ENCODE measurements at places on chromosomes 4 and X.

DNA sequence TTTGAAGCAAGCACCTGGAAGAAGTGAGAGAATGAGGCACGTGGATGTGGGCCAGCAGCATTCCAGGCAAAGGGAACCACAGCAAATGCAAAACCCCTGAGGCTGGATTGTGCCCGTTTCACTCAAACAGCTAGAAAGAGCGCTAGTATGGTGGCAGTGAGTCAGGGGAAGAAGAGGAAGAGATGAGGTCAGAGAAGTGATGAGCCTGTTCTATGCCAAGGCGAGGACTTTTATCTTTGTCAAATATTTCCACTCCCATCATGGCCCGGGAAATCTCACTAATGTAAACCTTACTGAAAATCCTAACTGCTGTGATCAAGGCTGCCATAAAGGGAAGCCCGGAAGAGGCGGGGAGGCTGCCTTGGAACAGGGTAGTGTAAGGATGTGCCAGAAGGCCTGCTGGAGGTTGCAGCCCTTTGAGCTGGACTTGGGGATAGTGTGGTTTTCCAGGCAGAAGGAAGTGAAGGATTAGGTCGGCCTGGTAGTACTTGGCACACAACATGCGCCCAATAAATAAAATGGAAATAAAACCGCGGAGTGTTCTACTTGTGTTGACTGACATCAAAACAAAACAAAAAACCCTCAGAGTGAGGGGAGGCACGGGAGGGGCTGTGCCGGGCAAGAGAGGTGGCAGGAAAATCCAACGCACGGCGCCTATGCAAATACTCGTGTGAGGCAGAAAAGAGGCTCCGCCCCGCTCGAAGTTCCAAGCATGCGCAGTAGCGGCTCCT lies 1.2 kb upstream of the CDK16 start:
- DNase-seq = no peak

GRCh38 chr4:37757761-37758160 lies 68.7 kb upstream of the PGM2 start:
- DNase-seq = no peak

DNA sequence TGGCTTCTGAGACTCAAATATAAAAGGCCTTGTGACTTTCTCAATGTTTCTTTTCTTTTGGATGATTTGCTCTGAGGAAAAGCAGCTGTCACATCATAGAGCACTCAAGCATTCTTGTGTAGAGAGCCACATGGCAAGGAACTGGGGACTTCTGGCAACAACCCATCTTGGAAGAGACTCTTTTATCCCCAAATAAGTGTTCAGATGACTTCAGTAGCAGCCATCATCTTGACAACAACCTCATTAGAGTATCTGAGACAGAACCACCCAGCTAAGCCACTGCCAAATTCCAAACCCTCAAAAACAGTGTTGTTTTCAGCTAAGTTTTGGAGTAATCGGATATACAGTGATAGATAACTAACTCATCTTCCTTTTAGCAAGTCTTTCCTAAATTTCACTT lies 1431.7 kb upstream of the IGFBP7 start:
- DNase-seq = no peak

DNA sequence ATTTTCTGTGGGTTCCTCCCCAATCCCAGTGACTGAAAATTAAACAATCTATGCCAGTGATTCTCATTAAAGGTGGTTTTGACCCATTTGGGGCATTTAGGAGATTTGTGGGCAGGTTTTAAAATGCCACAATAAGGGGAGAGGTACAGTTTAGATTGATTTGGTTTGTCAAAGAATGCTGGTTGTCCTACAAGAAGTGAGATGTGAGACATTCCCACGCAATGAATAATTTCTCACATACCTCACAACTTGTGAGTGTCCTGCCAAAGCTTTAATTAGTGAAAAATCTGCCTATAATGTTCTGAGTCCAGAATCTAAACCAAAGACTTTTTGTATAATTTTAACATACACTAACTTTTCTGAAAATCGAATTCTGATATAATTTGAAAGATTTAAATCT lies 199.4 kb downstream of the MAPK10 start:
- no peak for DNase-seq

GRCh38 chr4:385934-386707 lies 48.5 kb downstream of the ZNF141 start:
- DNase-seq = no peak

DNA sequence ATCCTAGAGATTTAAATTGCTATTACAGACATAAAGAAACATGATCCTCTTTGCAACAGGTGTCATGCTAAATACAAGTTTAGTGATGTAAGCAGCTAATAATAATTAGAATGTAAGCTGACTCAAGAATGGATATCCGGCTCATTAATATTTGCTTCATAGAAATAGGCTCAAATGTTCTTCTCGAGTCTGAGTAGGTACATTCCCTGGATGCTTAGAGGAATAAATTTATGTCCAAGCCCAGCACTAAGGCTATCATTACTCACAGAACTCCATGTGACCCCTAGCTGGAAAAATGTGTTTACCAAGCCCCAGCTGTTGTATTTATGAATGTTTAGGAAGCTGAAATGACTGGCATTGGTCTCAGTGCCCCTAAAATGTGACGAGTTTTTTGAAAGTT lies 87.6 kb upstream of the TSPAN7 start:
- DNase-seq = no peak

Measured in renal cortex interstitium (tissue), 15 donors.